ENCODE measurements at places on chromosomes 6 and 20. TPM values are rescaled to one million over a fixed set of nuclear protein-coding genes. Genes with fewer than 3 reads are reported as not detected.

HRH3 gene
- not detected for total RNA-seq

MRS2 gene
- total RNA-seq: 25.5 TPM

PLCB4 gene
- total RNA-seq: 0.02 TPM

ZBP1 gene
- total RNA-seq: 1.4 TPM

THBD gene
- not detected for total RNA-seq

SLC22A1 gene
- 1.2 TPM for total RNA-seq

All from activated CD4-positive, alpha-beta T cell treated with anti-CD3 and anti-CD28 coated beads for 36 hours (primary cell).